Activated T-helper 1 cell treated with anti-CD3 and anti-CD28 coated beads, Interleukin-12 subunit alpha, Interleukin-12 subunit beta, Interleukin-2, Interleukin-4 antibody, amounts not matched to agents 30 ng/mL and 10 ng/mL and 1 ng/mL, durations not matched to agents 14 hours and 24 hours and 36 hours (primary cell): ENCODE measurements at places on chromosomes 5 and 9. TPM values are rescaled to one million over a fixed set of nuclear protein-coding genes. Genes with fewer than 3 reads are reported as not detected.

DNA sequence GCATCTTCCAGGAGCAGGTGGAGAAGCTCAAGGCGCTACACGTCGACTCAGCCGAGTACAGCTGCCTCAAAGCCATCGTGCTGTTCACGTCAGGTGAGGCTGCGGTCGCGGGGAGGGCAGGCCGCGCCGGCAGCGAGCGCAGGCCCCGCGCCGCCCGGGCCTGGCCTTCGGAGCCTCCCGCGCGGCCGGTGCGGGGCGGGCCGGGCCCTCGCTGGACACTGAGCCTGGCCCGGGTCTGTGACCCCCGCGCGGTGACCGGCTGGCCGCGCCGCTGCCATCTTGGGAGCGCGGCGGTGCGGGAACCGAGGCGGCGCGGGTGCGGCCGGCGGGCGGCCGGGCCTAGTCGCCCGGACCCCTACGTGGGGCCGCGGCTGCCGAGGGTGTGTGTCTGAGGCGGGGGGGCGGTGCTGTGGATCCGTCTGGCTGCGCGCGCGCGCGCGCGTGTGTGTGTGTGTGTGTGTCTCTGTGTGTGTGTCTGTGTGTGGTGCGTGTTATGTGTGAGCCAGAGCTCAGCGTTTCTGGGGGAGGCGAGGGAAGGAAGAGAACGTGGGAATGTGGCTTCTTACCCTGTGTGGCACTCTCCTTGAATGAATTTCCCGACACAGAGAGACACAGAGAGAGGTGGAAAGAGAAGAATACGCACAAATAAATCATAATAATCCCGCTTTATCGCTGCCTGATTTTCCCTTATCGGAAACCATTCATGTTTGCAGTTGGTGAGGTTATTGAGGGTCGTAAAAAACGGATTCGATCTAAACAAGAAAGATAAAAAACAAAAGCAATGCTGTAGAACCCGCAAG, 5.5 kb downstream of the NR2F1 start:
- DNase-seq: no peak

- peak; percentile 84 for DNase-seq
These were observed 15.4 kb downstream of the TRAF2 start for GRCh38 chr9:136901516-136902258.

- no peak for DNase-seq
These were observed 4.9 kb upstream of the N4BP3 start for GRCh38 chr5:178108446-178108845.

Gene ERMP1
- total RNA-seq: 23.1 and 24.1 TPM in 2 replicates

Gene CCL27
- total RNA-seq: 0.62 TPM in 1 of 2 replicates, not detected in the other

Gene ENG
- 32.2 and 33.0 TPM in 2 replicates for total RNA-seq

Gene MLLT3
- 33.8 and 36.4 TPM in 2 replicates for total RNA-seq
